ENCODE measurements at places on chromosomes 3 and 15. TPM values are rescaled to one million over a fixed set of nuclear protein-coding genes. Genes with fewer than 3 reads are reported as not detected.

The PSTPIP1 gene
- under 0.01 TPM for total RNA-seq

The TBCCD1 gene
- 12.9 TPM for total RNA-seq

The RAD51 gene
- total RNA-seq = 1.6 TPM

The GOLGA8G gene
- not detected for total RNA-seq

The LCTL gene
- total RNA-seq = not detected

The ADCY5 gene
- total RNA-seq = under 0.01 TPM

Data from lung microvascular endothelial cell (primary cell).